Suppressor macrophage treated with lipopolysaccharide for 4 hours (primary cell): ENCODE measurements at places on chromosomes 12 and 14.

DNA sequence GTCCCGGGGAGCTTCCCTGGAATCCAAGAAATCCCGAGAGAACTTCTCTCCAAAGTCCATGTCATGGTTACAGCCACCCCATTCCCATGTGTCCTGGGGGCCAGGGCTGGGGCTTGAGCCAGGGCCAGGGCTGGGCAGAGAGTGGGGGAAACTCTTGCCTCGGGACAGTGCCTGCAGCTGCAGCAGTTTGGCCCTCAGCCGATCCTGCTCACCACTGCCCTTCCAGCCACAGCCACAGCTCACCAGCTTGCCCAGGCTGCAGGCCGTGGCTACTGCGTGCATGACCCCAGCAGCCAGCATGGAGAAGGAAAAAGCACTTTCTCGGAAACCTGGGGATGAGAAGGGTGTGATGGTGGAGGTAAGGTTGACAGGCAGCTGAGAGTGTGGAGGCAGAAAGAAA, 3.5 kb downstream of the WNT10B start:
- no peak for DNase-seq

DNA sequence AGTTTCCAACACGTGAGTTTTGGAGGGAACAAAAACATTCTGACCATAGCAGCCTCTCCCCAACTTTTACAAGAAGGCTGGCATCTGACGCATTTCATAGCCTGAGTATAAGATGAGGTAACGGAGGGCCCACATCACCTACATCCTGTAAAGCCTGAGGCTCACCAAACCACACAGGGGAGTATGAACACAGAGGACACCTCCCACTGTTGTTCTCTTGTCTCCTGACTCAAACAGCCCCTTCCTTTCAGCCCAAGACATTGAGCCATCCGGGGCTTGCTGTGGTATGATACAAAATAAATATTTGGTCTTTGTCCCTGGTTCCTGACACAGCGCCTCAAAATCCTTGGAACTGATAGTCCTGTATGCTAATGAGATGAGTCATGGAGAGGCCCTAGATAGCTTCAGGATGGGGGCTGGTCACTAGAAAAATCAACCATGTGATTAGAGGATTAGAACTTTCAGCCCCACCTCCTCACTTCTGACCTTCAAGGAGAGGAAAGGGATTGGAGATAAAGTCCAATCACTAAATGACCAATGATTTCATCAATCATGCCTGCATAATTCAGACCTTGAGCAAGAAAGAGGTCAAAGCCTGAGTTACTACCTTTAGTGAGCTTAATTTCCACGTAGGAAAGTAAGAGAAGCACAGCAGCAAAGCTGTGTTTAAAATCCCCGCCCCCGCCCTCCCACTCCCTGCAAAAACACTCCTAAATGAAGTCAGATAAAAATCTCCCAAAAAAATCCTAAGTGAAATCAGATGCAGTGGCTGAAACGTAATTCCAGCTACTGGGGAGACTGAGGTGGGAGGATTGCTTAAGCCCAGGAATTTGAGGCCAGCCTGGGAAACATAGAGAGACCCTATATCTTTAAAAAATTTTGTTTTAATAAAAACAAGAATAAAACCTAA, 236.4 kb downstream of the PCNX1 start:
- peak; percentile 66 for DNase-seq

DNA sequence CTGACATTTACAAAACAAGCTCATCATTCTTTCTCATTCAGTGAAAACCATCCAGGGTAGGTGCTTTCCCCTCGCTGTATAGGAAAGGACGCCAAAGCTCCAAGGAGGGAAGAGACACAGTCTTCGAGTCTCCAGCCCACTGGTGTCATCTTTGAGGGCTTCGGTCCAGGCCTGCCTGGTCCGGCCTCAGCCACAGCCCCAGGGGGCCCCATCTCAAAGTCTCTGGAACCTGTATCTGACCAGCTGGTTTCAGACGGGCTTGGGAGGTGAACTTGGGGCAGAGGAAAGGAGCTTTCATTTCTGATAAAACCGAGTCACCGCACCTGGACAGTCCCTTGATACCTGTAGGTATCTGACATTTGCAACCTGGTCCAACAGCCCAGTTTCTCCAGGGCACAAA, 229.5 kb upstream of the RTL1 start:
- no peak for DNase-seq

- no peak for DNase-seq
Observed at GRCh38 chr12:132551641-132552031, 58.7 kb downstream of the LRCOL1 start.

- no peak for DNase-seq
Observed at GRCh38 chr12:120060196-120060595, 56.4 kb downstream of the RAB35 start.

DNA sequence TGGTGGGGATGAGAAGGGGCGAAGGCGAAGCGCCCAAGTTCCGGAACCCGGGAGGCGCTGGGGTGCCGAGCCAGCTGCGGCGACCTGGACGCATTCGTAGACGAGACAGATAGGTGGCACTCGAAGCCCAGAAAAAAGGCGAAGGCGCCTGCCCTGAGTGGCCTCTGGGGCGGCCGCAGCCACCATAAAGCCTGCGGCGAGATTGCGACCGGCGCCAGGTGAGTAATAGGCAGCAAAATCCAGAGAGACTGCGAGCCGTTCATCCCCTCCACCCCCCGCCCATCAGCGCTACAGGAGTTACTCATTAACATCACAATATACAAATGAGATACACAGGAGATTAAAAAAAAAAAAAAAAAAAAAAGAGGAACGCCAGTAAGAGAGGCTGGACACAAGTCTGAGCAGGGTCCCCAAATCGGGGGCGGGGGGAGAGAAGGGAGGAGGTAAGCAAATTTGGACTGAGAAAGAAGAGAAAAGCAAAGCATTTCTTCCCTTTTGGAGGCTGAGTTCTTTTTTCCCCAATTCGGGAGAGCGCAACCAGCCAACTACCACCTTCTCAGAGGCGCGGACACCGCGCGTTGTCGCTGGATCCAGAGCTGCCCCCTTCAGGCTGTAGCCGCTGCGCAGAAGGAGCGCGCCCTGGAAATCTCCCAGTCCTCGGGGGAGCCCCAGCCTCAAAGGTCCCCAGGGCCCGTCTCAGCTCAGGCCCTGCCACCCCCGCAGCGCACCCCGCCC, 15.7 kb downstream of the TBX3 start:
- DNase-seq = peak; percentile 52

DNA sequence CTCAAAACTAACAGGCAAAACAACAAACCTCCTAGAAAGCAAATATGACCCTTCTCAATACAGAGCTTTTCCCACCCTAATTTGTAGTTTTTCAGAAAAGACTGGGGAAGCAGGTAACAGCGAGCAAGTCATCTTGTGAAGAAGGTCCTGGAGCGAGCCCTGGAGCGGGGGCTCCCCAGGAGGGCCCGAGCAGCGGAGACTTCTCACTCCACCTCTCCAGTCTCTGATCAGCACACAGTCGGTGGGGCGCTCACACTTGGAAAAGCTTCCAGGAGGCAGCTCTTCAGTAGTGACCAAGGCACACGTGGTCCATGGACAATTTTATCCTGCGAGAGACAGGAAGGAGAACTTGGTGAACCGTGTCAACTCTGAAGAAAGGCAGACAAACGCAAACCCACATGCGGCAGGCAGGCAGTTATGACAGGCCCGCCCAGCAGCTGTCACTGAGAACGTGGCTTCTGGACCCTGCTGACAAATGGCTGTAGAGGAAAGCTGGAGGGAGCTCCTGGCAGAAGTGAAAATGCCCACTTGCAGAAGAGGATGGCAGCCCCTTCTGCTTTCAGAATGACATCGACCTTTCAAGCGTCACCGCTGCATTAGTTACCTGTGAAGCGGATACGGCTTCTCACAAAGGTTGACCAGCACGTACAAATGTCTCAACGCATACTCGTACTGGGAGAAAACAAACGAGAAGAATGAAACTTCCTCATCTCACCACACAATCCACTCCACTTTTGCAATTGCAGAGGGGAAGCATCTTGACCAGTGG, 44.2 kb downstream of the LGMN start:
- DNase-seq = peak; percentile 96

- no peak for DNase-seq
Observed at GRCh38 chr14:61891170-61891569, 128.9 kb downstream of the SNAPC1 start.

- DNase-seq = no peak
Observed at GRCh38 chr14:94622653-94623421, 10.6 kb downstream of the SERPINA3 start.

DNA sequence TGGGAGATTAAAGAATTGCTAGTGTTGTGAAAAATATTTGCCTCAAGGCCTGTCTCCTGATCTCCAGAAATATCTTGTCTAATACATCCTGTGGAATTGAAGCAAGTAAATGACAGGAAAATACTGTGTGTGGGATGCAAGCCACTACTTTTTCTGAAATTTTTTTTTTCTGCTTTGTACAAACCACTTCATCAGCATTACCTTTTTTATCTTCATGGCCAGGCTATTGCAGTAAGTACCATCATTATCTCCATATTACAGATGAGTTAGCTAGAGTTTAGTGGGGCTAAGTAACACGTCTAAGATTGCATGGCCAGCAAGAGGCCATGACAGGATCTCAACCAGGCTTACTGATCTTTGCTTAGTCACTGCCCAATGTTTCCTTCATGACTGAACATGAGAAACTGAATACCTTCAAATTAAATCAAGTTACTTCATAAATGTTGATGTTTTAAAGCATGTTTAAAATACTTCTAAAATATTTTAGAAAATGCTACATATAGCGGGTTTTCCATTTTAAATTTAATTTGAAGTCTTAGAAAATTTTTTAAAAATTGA, 273.7 kb downstream of the SLC6A15 start:
- no peak for DNase-seq

DNA sequence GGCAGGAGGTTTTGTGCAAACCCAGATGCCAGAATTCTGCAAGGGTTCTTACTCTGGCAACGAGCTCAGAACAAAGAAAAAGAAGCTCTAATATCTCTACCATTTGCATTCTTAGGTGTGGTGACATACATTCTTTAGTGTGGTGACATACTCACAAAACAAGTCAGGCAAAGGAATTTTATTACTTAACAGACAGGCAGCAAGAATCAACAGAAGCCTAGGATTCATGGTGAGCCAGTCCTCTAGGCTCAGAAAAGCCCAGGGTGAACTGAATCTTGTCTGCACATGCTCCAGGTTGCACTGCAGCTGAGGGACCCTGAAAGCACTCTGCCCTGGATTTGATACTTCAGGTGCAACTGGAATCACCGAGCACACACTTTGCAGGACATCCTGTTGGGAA, 122.4 kb upstream of the PTPRQ start:
- DNase-seq = no peak

- DNase-seq = peak; percentile 82
Observed at GRCh38 chr14:90060312-90060964, 1.4 kb upstream of the KCNK13 start.

DNA sequence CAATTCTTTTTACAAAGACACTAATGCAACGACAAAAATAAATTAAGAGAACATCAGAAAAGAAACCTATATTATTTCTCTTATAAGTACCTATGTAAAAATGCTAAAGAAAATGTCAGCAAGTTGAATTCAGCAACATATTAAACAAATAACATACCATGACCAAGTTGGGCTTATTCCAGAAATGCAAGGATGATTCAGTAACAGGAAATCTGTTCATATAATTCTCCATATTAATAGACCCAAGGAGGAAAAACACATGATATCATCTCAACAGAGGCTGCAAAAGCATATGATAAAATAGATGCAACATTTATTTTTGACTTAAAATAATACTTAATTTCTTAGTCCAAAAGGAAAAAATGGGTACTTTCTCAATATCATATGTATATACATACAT, 25.1 kb upstream of the GPHB5 start:
- no peak for DNase-seq
